CMK (cell line): ENCODE measurements at places on chromosomes 16 and 17.

DNA sequence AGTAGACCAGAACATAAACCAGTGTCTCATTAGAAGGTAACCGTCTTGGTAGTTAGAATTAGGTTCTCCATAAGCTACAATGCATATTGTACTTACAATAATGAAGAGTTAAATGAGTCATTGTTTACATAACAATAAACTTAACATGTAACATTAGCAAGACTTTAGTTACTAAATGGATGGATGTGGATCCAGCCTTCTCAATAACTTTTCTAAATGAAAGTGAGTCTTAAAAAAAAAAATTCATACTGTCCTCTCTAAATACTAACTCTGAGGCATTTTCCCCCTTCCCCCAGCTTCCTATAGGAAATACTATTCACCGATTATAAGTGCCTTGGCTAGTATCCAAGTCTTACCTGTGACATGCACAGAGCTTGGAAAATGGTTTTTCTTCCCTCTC, 155.3 kb downstream of the CYB561 start:
- DNase-seq: no peak

DNA sequence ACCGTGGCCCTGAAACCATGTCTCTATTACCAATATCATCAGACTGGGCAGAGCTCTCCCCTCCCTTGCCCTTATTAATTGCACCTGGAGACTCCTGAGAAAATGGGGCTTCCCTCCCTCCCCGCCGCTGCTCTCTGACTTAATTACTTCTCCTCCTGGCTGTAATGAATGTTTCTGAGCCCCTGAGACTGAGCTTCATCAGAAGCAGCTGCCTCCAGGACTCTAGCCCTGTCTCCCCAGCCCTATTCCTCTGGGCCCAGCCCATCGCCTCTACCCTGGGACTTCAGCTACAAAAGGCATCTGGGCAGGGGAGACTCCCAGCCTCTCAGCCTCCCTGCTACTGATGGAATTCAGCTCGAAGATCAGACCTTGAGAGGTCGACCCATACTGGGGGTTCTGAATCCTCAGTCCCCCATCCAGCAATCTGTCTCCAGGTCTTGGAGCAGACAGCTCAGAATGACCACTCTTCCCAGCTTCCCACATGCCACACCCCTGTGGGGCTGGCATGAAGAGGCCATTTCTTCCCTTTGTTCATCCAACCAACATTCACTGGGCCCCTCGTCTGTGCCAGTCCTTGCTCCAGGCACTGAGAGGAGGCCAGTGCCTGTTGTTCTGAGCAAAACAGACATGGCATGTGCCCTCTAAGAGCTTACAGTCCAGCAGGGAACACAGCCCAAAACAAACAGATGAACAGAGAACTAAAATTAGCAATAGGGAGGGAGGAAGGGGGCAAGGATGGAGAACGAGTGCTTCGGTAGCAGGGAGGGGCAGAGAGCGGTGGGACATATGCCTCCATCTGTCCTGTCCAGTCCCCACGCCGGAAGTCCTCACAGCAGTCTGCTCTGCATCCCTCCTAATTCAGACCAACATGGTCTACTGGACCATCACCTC, 17.0 kb upstream of the NAGS start:
- DNase-seq: no peak

DNA sequence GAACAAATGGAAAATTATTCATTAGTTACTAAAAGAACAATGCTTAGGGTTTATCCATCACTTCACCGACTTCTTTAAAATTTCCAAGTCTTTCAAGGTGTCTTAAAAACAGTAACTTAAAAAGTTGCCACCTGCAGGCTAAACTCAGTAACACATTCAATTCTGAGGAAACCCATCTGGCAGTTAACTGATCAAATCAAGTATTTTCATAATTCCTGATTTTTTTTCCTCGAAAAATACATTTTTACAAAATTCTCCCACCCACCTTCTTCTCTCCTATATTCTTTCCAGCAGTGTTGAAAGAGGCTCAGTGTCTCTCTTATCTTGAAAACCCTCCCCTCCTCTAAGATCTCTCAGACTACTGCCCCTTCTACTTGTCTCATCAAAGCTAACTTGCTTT, 29.9 kb downstream of the PARN start:
- peak; percentile 5 for DNase-seq

DNA sequence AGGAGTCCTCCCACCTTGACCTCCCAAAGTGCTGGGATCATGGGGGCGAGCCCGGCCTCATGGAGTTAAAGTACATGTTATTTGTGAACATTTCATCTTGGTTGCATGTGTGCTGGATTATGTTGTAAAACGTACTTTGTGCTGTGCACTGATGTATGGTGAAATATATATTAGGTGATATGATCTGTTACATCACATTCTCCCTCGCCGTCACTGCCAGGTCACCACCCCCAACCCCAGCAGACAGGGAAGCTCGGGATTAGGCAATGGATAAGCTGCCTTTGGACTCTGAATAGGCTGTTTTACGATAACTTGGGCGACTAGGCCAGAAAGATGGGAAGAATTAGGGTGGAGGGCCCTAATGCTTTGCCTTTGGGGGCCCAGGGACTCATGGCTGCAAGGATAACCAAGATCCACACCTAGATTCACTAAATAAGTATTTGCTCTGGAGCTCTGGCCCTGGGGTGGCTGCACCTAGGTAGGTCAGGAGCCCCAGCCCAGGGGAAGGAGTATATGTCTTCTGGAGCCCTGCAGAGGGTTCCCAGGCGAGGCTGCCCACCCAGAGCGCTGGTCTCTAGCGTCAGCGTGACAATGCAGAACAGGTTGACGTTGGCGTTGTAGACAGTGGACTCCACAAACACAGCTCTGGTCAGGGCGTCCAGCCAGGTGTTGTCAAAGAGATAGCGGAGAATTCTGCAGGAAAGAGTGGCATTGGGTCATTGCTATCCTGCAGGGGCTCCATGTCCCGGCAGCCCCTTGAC, 27.1 kb upstream of the GCSH start:
- no peak for DNase-seq

DNA sequence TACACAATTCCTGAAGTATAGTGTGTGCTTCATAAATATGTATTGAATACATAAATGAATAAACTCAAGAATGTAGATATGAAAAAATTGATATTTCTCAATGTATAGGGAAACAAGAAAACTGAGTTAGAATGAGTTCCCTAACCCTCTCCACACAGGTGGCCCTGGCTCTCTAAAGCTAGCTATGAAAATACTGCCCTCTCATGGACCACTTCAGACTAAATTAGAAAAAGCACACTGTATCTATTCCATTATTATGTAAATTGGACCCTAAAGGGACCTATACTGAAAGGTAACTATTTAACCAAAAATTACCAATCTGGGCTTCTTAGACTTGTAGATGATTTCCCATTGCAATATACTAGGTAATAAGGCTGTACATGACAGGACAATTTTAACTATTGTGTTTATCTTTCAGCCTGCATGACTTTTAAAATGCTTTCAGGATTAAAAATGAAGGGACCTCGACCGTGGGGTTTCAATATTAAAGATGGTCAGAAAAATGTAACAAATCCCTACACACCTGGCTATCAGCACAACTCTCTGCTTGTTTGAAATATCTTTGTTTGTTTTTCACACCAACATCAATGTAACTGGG, 672.5 kb upstream of the KIF2B start:
- DNase-seq: no peak

DNA sequence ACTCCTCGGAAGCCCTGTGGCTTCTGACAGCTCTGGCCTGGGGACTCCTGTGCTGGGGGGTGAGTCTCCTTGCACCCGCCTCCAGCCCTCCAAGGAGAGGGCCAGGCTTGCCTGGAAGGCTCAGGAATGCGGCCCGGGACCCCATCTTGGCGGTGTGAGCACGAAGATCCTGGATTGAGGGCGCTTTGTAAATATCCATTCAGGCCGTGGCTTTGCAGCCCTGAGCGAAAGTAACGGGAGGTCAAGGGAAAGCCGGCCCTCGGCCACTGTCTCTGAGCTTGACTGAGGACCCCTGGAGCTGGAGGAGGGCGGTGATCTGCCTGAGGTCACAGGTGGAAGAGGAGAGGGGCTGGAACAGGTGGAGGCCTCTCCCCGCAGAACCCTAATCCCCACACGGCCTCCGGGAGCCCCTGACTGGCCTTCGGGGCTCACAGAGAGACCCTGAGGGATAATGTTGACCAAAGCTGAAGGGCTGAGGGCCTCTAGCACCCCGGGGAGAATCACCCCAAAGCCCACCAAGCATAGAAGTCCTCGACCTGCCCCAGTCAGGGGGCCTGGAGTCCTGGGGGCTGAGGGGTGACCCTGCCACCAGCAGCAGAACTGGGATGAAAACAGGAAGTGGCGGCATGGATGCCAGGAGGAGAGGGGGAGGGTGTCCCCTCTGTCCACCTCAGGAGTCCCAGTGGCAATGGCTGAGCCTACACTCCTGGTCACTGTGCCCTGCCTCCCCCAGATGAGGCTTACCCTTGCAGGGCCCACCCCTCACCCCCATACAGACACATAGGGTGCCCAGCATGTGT, 8.3 kb upstream of the RASD1 start:
- DNase-seq: no peak

DNA sequence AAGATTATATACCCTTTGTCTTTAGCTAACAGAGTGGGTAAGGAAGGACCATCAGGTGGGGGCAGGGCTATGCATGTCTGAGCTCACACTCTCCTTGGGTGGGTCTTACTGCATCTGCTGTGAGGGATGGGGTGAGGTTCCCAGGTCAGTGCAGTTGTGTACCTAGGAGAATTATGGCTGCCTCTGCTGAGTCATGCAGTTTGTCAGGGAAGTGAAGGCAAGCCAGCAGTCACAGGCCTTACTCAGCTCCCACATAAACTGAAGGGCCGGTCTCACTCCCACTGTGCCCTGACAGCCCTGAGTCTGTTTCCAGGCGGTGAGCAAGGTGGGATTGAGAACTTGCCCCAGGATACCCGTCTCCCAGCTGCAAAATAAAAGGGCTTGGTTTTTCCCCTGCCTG, 328.6 kb downstream of the MAP2K6 start:
- no peak for DNase-seq
